Right atrium auricular region (tissue), 2 donors: ENCODE measurements at places on chromosomes 1 and 21.

DNA sequence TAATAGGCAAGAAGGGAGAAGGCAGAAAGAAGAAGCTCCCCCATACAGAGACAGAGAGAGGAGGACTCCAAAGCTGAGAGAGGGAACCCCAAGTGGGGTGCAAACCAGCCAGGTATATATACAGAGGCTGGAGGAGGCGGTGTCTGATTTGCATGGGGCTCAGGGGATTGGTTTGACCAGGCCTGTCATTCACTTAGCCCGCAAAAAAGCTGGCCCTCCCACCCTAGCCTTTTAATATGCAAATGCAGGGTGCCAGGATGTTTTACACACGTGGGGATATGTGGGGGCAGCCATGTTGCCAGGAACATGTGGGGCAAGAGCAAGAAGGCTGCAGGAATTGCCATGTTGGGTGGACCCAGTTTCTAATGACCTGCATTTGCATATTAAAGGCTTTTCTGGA, 37.0 kb upstream of the TENT5B start:
- no peak for DNase-seq

GRCh38 chr1:173448945-173449344, 28.2 kb upstream of the PRDX6 start:
- no peak for DNase-seq

DNA sequence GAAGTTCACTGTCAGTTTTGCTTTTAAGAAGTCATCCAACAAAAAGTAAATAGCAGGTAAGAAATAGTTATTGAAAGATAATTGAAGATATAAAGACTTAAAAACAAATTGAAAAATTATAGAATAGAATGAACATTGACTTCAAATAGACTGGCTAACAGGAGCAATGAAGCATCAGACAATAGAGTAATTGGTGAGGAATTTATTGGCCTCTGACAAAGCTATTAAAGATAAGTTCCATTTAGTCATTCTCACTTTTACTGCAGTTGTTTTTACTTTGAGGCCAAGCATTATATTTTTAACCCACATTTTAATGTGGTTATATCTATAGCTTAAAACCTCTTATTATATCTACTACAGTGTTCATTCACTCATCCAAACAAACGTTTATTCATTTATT, 228.8 kb upstream of the ADGRL2 start:
- no peak for DNase-seq

DNA sequence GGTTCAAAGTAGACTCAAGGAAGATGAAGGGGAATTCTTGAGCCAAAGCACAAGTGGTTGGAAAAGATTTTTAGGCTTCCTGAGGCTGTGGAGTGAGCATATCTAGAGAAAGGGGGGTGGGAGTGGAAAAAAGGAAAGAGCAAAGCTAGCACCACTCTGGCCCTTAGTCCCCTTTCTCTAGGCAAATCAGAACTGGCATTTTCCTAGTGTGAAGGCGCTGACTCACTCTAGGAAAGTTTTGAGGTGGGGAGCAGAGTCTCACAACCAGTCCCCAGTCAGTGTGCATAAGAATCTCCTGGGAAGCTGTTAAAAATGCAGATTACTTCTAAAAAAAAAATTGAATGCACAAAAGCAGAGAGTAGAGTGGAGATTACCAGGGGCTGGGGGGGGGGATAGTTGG, 3.4 kb upstream of the GPR89B start:
- no peak for DNase-seq

DNA sequence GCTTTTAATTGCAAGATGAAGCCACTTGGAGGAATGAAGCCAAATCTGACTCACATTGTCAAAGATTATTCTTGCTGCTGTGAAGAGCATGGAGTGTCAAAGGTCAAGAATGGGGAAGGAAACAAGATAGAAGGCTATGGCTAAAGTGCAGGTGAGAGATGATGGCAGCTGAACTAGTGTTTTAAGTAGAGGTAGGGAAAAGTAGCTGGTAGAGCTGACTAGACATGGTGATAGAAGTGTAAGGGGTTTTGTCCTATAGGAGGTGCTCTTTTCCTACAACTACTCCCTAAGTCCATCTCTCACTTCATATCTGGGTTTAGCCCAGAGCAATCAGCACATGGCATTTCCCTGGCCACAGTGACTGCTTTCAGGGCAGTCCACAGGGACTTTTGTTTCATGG, 11.8 kb downstream of the UBE2T start:
- no peak for DNase-seq

DNA sequence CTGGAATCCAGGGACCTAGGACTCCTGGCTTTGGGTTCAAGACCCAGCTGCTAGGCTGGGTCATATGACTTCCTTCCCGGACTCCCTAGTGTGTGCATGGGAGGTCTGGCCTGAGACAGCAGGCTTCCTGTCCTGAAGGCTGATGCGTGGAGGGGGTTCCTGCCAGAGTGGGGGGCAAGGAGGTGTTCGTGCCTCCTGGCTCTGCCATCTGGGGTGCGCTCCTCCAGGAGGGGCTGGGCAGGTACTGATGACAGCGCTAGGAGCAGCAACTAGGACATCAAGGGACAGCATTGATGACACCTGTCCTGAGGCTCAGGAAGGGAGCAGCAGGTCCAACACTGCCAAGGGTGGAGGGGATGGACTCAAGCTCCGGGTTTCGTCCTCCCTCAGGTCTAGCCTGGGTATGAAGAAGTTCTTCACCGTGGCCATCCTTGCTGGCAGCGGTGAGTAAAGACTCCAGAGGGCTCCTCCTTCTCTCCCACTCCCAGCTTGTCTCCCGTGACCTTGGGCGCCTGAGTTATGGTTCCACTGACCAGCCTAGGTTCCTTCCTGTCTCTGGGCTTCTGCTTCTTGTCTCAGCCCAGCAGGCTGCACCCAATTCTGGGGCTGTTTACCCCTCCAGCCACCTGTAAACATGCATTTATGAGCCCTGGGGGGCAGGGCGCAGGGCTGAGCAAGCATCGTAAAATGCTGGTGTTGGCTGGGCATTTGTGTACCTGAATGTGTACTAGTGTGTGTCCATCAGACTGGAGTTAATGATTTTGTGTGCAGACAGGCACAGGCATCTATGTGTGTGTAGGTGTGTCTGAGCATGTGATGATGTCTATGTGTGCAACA, 871 bp downstream of the PLA2G2F start:
- no peak for DNase-seq

- DNase-seq, result no peak
Observed at GRCh38 chr21:31194510-31195293, 149.4 kb downstream of the TIAM1 start.

DNA sequence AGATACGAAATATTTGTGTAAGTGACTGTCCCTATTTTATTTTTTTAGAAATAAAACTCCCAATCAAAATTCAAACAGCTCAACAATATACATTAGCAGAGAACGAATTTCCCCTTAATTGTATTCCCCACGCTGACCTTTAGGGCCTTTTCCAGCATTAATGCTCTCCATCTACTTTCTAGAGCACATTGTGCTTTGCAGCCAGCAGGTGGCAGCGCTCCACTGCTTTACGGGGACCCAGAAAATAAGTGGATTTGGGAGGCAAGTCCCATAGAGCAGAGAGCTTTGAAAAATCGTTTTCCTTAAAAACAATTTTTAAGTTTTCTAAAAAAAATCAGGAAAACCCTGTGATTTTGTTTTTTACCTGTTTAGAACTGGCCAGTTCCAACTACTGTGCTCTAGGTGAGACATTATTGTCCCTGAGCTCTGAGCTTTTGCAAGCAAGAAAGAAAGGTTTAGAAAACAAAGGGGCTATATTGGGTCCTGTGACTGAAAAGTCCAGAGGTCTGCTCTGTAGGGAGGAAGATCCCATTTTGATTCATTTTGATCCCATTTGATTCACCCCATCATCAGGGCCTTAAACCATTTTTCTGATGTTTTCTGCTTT, 144.4 kb upstream of the ZNF644 start:
- peak; percentile 65 for DNase-seq

GRCh38 chr21:42039470-42039901, 29.3 kb upstream of the ZBTB21 start:
- no peak for DNase-seq
